Fibroblast of the conjunctiva (primary cell): ENCODE measurements at places on chromosomes 16 and 17.

GRCh38 chr16:80591071-80591915 is 50.5 kb downstream of the DYNLRB2 start:
- DNase-seq = no peak

DNA sequence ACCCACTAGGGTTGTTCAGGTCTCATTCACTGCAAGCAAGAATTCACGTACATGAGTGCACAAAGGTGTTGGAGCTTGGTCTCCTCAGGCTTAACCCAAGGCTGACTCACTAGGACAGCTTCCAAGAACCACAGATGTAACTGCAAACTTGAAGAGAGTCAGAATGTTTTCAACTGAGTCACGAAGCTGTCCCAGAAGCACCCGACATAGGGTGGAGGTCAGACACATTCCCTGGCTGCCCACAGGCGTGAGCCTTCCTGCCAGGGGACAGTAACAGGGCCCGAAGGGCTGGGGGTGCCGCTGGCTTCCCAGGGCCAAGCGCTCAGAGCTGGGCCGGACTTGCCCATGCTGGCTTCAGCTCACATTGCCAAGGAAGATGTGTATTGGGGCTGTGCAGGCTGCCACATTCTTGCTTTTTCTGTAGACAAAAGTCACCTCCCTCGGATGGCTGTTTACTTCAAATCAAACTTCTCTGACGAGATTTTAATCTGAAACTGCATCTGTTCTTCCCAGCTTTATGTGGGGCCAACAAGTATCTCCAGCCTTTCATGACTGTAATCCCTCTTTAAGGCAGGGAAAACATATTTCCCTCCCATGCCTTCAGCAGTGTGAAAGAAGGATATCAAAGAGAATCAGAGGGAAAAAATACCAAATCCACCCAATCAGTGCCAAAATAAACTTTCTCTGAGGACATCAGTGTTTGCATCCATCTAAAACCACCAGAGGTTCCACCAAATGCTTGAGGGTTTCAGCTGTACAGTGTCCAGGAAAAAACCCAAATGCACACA is 14.3 kb downstream of the CMTM3 start:
- peak; percentile 77 for DNase-seq

DNA sequence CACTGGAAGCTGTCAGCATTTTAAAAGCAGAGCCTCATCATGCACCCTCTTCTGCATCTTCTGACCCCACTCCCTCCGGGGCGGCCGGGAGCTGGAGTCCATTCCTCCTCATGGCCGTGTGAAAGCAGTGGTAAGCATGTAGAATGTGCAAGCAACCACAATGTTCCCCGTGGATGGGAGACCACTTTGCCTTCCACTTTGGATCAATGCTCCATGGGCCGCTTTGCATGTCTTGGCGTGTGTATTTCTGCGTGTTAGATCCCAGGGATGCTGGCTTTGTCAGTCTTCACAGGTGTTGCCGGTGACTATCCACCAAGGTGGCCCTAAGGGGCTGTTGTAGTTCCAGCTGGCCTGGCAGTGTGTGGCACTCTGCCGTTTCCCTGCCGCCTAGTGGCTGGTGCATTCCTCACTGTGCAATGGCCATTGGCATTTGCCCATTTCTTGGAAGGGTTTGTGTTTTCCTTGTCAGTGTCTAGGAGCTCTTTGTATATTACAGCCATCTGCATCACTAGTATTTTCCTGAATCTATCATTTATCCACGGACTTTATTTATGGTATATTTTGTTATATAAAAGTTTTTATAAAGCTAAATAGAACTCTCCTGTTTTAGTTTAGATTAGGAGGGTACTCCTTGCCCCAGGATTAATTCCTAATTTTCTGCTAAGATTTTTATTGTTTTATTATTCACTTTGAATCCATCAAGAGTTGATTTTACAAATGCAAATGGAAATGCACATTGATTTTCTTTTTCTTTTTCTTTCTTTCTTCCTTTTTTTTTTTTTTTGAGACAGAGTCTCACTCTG is 5.8 kb upstream of the ALDH3A1 start:
- DNase-seq = no peak

DNA sequence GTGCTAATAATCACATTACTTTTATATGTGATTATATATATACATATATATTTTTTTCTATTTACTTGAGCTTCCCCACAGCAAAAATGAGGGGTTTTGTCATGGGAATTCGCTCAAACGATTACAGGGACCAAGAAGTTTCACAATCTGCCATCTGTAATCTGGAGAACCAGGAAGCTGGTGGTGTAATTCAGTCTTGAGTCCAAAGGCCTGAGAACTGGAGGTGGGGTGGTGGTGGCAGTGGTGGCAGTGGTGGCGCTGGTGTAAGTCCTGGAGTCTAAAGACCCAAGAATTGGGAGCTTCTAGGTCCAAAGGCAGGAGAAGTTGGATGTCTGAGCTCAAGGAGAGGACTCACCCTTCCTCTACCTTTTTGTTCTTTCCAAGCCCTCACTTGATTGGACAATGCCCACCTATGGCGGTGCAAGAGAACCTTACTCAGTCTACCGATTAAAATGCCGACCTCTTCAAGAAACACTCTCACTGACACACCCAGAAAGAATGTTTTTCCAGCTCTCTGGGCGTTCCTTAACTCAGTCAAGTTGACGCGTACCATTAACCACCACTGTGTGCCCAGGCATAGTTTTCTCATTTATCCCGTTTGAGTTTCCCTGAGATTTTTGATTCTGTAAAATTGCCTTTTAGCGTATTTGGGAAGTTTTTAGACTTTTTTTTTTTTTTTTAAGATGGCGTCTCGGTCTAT is 31.9 kb downstream of the POLR2A start:
- no peak for DNase-seq

DNA sequence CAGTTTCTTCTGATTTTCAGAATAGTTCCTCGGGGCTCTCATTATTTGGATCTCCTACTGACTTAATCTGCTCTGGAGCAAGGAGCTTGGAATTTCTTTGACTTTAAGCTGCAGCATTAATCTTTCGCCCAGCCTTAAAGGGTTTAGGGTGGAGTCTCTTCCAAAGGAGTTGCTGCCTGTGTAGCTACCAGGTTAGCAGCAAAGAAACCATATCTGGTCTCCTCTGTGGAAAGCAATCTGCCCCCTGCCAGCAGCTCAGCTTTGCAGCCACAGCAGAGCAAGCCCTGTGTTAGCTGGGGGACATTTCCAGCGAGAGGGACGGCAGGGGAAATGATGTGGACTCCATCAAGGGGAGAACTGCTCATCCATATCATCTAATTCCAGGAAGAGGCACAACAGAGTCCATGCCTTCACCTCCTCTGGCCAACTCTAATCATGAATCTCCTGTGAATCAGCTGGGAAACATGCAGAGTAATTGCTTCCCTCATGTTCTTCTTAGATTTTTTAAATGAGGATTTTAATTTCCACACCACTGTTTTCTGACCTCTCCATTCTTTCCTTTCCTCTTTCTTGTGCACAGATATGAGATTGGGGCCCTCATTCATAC is 827.6 kb upstream of the CA10 start:
- DNase-seq = no peak

DNA sequence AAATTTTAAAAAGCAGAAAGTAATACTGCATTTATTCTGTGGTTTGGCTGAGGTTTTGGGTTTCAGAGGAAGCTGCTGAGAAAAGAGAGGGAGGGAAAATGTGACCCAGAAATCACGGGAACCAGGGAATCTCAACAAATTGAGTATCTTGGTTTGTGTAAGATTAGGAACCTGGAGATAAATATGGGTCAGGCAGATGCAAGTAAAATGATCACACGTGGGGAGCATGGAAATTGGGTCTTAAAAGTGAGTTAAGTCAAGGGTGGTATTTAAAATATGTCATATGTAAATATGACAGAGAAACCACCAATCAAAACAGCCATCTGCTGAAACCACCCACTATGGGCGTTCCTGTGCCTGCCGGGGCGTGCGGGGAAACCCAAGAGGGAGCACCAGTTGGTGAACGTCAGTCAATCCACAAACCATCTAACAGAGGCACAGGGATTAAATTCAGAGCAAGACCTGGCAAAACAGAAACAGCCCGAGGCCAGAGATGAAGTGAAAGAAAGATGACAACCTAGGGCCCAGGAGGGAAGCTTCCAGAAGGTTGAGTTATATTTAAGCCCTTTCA is 33.4 kb downstream of the CDH13 start:
- peak; percentile 20 for DNase-seq

DNA sequence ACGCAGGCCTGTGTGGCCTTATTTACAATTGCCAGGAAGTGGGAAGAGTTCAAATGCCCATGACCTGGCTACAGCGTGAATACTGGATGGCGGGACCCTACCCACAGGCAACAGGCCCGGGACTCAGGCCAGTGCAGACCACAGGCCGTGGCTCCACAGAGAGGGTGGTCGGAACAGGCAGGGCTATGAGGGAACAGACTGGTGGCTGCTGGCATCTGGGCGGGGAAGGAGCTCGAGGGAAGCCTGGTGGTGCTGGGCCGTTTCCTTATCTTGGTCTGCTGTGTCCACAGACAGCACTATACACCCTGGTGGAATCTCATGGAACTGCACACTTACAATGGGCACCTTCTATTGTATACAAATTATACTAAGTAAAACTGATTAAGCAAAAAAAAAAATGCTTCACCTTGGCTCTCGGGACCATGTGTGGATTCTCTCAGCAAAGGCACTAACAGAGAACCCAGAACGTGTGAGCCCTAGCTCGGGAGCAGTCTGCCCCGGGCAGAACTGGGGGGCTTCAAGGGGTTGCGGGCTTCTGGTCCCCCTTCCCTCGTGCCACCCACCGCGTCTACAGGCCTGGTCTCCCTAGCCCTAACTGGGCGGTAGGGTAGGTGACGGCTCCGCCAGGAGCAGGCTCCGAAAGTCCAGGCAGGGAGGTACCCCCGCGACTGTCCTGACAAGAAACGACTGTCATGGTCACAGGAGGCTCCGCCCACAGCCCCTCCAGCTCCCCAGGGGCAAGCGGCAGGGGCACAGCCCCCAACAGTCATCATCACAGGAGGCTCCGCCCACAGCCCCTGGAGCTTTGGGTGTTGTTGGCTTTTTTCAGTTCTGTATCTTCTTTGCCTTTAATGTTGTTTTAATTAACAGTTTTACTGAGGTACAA is 21.8 kb downstream of the CEP131 start:
- peak; percentile 35 for DNase-seq

- DNase-seq = no peak
Measured at GRCh38 chr16:1990351-1991134, 773 bp downstream of the SYNGR3 start.

GRCh38 chr16:23181506-23181905 is 1.0 kb upstream of the SCNN1G start:
- DNase-seq = no peak

DNA sequence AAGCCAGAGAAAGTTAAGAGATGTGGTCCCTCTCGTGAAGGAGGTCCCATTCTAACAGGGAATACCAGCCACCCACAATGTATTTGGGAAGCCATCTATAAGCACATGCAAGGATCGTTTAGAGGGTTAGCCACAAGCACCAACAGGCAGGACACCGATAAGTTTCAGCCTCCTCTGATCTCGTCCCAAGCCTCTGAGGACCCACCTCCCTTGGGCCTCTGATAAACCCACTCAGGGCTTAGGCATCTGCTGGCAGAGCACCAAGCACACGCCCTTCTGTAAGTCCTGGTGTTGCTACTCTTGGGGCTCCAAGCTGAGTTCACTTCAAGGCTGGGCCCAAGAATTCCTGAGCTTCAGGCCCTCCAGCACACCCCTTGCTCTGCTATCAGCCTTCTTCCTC is 5.4 kb upstream of the PNPO start:
- peak; percentile 52 for DNase-seq

- DNase-seq = no peak
Measured at GRCh38 chr16:67388191-67388590, 5.1 kb downstream of the TPPP3 start.
